Activated T-cell treated with anti-CD3 and anti-CD28 coated beads for 24 hours (primary cell): ENCODE measurements at places on chromosomes 7 and 10.

- no peak for DNase-seq
Measured at GRCh38 chr10:98267894-98268693, at the start of gene LOXL4. TSS of gene LOXL4 (minus strand) at chr10:98268194. CDS start at chr10:98263019, 5,175 bp downstream.

GRCh38 chr7:30313348-30313747 lies 29.0 kb downstream of the ZNRF2 start:
- DNase-seq: no peak

DNA sequence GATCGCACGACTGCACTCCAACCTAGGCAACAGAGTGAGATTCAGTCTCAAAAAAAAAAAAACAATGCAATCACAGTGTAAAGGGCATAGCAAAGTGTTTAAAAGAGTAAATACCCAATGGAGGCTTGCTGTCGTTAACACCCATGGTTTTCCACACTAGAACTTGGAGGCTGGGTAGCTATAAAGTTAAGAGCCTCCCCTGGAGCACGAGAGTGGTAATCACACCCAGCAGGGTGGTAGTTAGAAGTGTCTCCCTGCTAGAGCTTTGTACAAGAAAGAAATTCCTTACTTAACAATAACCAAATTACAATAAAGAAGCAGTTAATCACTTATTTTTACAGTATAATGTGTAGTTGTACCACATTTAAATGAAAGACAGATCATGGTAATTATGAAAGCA lies 1078.9 kb downstream of the NRG3 start:
- no peak for DNase-seq

DNA sequence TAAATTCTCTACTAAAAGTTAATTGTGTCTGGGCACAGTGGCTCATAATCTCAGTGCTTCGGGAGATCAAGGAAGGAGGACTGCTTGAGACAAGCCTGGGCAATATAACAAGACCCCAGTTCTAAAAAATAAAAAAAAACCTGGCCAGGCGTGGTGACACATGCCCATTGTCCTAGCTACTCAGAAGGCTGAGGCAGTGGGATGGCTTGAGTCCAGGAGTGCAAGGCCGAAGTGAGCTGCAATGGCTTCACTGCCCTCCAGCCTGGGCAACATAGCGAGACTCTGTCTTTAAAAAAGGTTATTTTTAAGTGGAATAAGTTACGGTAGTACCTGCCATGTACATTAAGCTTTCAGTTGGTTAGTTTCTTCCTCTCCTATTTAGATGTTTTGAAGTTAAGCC lies 28.9 kb downstream of the CDK14 start:
- DNase-seq: no peak

DNA sequence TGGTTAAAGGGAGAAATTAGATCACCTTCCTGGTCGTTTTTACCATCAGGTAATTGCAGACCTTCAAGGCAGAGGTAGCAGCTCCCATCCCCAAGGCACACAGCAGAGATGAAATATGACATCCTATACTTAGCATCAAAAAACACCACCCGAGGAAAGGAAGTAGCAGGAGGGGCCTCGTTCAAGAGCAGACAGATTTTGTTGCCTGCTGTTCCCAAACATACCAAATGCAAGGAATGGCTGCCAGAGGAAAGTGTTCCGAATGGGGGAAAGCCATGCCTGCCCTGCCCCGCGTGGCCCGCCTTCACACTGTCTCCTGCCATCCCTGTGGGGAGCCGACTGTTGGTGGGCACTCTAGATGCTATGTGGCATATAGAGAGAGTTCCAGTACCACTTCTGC lies 18.0 kb downstream of the FKBP6 start:
- DNase-seq: no peak

- peak; percentile 27 for DNase-seq
Measured at GRCh38 chr7:7181519-7182155, 707 bp upstream of the C1GALT1 start.

GRCh38 chr10:21399392-21400035 lies 126.0 kb downstream of the SKIDA1 start:
- no peak for DNase-seq

DNA sequence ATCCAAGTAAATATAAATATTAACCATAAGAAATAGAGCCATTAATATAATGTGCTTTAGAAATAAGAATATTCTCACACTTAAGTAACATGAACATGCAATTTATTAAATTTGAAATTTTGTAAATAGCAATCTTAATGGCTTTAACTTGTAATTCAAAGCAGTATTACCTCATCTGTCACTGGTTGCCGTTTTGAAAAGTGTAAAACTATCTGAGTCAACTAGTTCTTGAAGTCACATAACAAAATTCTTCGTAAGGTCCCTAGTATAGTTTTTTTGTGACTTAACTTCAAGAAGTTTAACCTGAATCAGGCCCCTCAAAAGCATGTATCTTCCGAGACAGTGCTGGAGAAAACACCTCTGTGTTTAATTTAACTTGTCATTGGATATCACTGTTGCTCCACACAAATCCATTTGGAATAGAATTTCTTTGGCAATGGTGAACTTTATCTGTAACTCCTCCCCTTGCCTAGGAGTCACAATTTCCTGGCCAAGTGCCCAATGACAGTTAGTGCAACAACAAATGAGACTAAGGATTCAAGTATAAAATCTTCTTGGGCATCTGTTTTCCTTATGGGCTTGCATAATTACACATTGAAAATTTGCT lies 47.1 kb downstream of the NT5C2 start:
- no peak for DNase-seq
